ENCODE measurements at places on chromosomes 5 and 9. TPM values are rescaled to one million over a fixed set of nuclear protein-coding genes. Genes with fewer than 3 reads are reported as not detected.

INSL4 gene
- total RNA-seq: not detected

MGAT1 gene
- total RNA-seq: 105 TPM

ADAMTS13 gene
- total RNA-seq: 5.1 TPM

PCDHB8 gene
- total RNA-seq: 3.4 TPM

EXD3 gene
- total RNA-seq: 22.0 TPM

ADCY2 gene
- 17.5 TPM for total RNA-seq

HK3 gene
- total RNA-seq: 1.9 TPM

LHX2 gene
- total RNA-seq: 47.3 TPM

CA9 gene
- total RNA-seq: 0.88 TPM

NUTM2G gene
- total RNA-seq: not detected

CCDC192 gene
- not detected for total RNA-seq

PCDHB13 gene
- total RNA-seq: 11.2 TPM

PRUNE2 gene
- 95.8 TPM for total RNA-seq

SAP30L gene
- total RNA-seq: 30.6 TPM

TAF11L5 gene
- total RNA-seq: not detected

CD14 gene
- 22.0 TPM for total RNA-seq

ERP44 gene
- 26.5 TPM for total RNA-seq

EQTN gene
- 1.2 TPM for total RNA-seq

CSF1R gene
- total RNA-seq: 22.4 TPM

ACO1 gene
- total RNA-seq: 27.5 TPM

CRHBP gene
- total RNA-seq: 3.2 TPM

PLEKHG4B gene
- total RNA-seq: 10.1 TPM

Measured in camera-type eye (tissue), 1 donor.